ENCODE measurements at places on chromosomes 11 and 22. TPM values are rescaled to one million over a fixed set of nuclear protein-coding genes. Genes with fewer than 3 reads are reported as not detected.

The DEPDC7 gene
- 7.5 TPM for total RNA-seq

- H3K27me3 ChIP-seq, result no peaks in the 10 kb centered on the region
- no peaks in the 10 kb centered on the region for H3K36me3 ChIP-seq
- H3K27ac ChIP-seq, result no peak overlapping the region
- DNase-seq, result no peak
Observed at GRCh38 chr11:13205486-13205885, 72.1 kb upstream of the BMAL1 start.

The GAS2L1 gene
- 68.8 TPM for total RNA-seq

The GDPD5 gene
- total RNA-seq, result 6.0 TPM

The UEVLD gene
- 26.7 TPM for total RNA-seq

DNA sequence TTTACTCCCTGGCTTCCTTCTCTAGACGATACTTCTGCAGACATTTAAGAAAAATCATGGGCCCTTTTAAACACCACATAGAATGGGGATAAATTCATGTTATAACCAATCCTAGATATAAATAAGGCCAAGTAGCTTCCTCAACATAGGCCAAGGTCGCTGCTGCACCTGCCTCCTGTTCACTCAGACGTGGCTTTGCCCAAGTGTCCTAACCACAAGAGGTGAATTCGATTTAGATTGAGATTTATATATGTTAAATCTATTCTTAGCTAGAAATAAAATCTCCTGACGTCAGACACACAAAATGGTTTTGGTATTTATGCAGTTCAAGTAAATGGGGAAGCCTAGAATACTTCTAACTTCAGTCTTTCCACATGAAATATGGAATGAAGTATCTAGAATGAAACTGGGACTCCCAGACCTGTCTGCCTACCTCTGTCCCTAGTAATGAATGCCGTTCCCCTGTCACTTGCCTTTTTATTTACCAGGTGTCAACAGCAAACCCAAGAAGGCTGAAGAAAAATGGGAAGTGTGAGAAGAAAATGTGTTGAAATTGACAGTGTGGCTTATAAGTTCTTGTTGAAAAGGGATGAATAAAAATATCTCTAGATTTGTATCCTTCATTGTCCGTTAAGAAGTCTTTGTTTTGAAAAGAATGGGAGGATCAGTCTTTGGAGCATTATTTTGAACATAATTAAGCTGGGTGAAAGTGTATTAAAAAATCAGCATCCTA, 131.8 kb downstream of the HIPK3 start:
- H3K4me3 ChIP-seq, result no peak overlapping the region
- no peaks in the 10 kb centered on the region for H3K27me3 ChIP-seq
- H3K36me3 ChIP-seq, result no peaks in the 10 kb centered on the region
- no peak for DNase-seq

- no peaks in the 10 kb centered on the region for H3K36me3 ChIP-seq
- H3K27ac ChIP-seq, result no peak overlapping the region
- peaks cover 26% of the 10 kb centered on the region for H3K4me1 ChIP-seq
Observed at GRCh38 chr11:8719721-8720120, 37.1 kb downstream of the RPL27A start.

The MS4A4A gene
- not detected for total RNA-seq

DNA sequence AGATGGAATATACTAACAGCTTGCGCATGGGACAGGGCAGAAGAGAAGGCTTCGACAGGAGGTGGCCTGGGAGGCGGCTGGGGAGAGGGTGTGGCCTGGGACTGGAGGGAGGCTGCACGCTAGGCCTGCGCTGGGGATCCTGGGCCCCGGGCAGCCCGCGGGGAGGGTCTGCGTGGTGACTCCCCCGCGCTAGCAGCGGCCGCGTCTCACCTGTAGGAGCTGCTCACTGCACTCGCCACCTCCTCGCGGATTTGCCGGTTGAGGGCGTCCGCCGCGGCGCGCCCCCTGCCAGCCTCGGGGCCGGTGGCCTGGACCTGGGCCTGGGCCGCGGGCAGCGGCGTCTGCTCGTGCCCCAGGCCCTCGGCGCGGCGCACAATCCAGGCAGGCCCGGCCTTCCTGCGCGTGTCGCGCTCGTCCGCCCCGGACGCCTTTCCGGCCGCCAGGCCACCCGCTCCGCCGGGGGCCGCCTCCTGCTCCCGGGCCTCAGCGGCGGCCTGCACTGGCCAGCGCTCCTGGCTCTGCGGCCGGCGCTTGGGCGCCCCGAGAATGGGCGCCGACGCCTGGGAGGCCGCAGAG, 1.5 kb downstream of the MAP6 start:
- no peak overlapping the region for H3K27ac ChIP-seq
- DNase-seq, result no peak
- no peaks in the 10 kb centered on the region for H3K36me3 ChIP-seq
- H3K4me1 ChIP-seq, result no peaks in the 10 kb centered on the region
- H3K27me3 ChIP-seq, result peaks cover 68% of the 10 kb centered on the region

The KRTAP5-7 gene
- total RNA-seq, result not detected

The NF2 gene
- 190 TPM for total RNA-seq

DNA sequence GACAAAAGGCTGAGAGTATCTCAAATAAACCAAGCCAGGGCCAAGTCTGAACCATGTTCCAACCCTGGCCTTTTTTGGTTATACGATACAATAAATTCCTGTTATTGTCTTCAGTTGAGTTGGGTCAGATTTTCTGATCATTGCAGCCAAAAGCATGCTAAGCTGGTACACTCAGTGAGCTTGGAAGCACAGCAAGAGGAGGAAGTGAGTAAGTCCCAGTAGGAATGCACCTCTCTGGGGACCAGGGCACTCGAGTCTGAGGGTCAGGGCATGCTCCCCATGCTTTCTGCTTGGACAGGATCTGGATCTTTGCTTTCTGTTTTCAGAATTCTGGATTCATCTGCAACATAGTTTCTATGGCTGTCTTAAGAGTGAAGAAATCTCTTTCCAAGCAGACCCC, 73.1 kb downstream of the TMPRSS5 start:
- H3K4me1 ChIP-seq, result no peaks in the 10 kb centered on the region
- no peak overlapping the region for H3K4me3 ChIP-seq
- no peaks in the 10 kb centered on the region for H3K36me3 ChIP-seq
- DNase-seq, result no peak
- H3K27me3 ChIP-seq, result no peaks in the 10 kb centered on the region

GRCh38 chr11:133570376-133570775, 38.1 kb upstream of the OPCML start:
- H3K27me3 ChIP-seq, result peaks cover 7% of the 10 kb centered on the region
- H3K27ac ChIP-seq, result no peak overlapping the region
- H3K4me1 ChIP-seq, result no peaks in the 10 kb centered on the region
- H3K4me3 ChIP-seq, result no peak overlapping the region
- no peaks in the 10 kb centered on the region for H3K36me3 ChIP-seq

The PANX3 gene
- total RNA-seq, result not detected

The ARHGAP1 gene
- 43.5 TPM for total RNA-seq

The GNAZ gene
- 11.9 TPM for total RNA-seq

DNA sequence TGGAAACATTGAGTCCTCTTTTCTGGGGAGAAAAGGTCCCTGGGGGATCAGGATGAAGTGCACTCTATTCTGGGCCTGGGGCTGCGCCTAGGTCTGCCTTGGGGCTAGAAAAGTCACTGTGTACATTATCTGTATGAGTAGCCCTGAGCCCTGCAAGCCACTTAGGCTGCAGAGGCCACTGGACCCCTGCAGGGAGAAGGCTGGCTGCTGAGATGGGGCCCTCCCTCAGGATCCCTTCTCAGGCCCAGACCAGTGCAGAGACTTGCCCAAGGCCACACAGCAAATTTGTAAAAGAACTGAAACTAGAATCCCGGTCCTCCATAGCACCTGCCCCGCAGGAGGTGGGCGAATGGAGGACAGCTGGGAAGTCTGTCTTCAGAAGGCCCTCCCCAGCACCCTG, 26.8 kb upstream of the HMOX1 start:
- H3K4me1 ChIP-seq, result peaks cover 24% of the 10 kb centered on the region
- H3K27me3 ChIP-seq, result no peaks in the 10 kb centered on the region
- H3K36me3 ChIP-seq, result no peaks in the 10 kb centered on the region
- DNase-seq, result no peak
- no peak overlapping the region for H3K4me3 ChIP-seq

DNA sequence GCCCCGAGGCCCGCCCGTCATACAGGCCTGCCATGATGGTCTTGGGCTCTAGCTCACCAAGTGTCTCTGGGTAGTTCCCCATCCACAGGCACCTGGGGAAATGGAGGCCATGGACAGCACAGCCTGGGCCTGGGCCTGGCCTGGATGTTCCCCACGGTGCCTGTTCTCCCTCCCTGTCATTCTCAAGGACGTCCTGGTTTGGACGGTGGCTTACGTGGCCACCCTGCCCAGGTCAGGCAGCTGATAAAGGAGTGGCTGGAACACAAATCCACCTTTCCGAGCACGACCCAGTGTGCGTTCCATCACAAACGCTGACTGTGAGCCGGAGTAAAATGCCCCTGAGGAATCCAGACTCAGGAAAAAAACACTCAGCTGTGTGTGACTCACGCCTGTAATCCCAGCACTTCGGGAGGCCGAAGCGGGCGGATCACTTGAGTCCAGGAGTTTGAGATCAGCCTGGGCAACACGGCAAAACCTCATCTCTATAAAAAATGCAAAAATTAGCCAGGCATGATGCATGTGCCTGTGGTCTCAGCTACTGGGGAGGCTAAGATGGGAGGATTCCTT, 41.2 kb upstream of the TESMIN start:
- peaks cover 18% of the 10 kb centered on the region for H3K36me3 ChIP-seq
- no peak for DNase-seq
- no peaks in the 10 kb centered on the region for H3K4me1 ChIP-seq
- H3K27ac ChIP-seq, result no peak overlapping the region
- no peaks in the 10 kb centered on the region for H3K27me3 ChIP-seq

Data from Panc1 (cell line).